ENCODE measurements at places on chromosomes 6 and 20.

DNA sequence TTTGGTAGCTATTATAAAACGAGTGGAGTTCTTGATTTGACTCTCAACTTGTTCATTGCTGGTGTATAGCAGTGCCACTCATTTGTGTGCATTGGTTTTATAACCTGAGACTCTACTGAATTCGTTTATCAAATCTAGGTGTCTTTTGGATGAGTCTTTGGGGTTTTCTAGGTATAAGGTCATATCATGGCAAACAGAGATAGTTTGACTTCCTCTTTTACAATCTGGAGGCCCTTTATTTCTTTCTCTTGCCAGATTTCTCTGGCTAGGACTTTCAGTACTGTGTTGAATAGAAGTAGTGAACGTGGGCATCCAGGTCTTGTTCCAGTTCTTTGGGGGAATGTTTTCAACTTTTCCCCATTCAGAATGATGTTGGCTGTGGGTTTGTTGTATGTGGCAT is 38.8 kb downstream of the SUMO4 start:
- DNase-seq = no peak

- no peak for DNase-seq
Observed at GRCh38 chr6:2807342-2808090, 34.1 kb downstream of the SERPINB1 start.

- DNase-seq = no peak
Observed at GRCh38 chr6:108441141-108441540, 119.6 kb upstream of the FOXO3 start.

- DNase-seq = no peak
Observed at GRCh38 chr20:1273366-1273765, 7.3 kb downstream of the SNPH start.

DNA sequence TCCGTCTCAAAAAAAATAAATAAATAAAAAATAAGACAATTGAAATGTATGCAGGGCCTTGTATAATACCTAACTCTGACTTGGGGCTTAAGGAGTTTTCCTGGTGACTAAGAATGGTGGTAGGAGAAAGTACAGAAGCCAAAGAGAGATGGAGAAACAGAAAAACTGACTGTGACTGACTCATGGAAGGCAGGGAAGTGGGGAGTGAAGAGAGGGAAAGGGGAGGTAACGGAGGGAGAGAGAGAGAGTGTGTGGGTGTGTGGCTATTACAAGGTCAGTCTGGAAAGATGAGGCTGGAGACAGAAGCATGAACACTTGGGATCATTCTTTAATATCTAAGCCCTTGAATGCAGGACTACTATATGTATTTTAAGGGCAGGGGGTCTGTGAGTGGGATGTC is 38.5 kb downstream of the SNRNP48 start:
- DNase-seq = no peak

DNA sequence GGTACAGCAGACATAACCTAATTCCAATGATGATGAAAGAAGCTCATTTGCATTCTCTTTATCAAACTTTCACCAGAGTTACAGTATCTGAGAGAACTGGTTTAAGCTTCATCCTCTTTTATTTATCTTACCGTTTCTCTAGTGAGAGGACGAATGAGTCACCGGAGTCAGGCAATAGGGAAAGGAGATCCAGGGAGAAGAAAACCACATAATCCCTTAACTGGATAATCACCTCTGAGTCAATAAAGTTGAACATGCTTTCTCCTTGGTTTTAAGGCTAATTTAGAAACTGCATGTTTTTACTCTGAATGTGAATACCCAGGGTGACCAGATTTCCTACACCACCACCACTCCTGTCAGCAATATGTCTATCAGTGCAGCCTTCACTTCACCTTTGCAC is 313.7 kb upstream of the TBX18 start:
- DNase-seq = no peak

- peak; percentile 66 for DNase-seq
Observed at GRCh38 chr20:58800134-58800871, 50.4 kb downstream of the GNAS-AS1 start.

GRCh38 chr6:7515363-7515762 is 26.1 kb upstream of the DSP start:
- DNase-seq = no peak

GRCh38 chr6:3509336-3509735 is 52.5 kb upstream of the SLC22A23 start:
- DNase-seq = no peak

- no peak for DNase-seq
Observed at GRCh38 chr6:135871878-135872277, 20.4 kb downstream of the PDE7B start.

GRCh38 chr6:7730001-7730783 is 4.3 kb downstream of the BMP6 start:
- DNase-seq = no peak

DNA sequence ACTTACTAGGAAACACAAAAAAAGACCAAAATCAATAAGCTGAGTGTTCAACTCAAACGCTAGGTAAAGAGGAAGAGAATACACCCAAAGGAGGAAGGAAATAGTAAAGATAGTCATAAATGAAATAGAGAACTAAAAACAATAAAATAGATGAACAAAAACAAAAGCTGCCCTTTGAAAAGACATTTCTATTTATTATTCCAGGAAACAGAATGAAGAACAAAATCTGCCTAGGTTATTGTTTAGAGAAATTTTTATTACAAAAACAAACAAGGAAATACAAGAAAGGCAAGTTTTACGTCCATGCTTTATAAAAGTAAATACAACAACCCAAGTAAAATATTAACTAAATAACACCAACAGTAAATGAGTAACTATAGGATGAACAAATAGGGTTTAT is 20.1 kb downstream of the HLA-DMB start:
- no peak for DNase-seq

- DNase-seq = no peak
Observed at GRCh38 chr20:18430172-18430826, 36.5 kb downstream of the DZANK1 start.

DNA sequence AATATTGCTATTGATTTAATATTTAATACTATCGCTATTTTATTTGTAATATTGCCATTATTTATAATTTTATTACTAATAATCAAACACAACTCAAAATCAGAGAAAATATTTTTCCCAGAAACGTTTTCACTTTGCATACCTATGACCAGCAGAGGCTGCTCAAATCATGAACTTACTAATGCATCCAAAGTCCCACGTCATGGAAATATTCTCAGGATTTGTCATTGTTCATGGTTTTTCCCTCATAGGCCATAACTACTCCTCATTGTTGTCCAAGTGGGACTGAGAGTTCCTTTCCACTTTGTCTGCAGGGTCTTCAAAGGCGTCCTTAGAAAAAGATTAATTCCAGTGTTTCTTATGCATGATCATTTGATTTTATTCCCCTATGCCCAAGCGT is 344.8 kb downstream of the THBS2 start:
- no peak for DNase-seq

DNA sequence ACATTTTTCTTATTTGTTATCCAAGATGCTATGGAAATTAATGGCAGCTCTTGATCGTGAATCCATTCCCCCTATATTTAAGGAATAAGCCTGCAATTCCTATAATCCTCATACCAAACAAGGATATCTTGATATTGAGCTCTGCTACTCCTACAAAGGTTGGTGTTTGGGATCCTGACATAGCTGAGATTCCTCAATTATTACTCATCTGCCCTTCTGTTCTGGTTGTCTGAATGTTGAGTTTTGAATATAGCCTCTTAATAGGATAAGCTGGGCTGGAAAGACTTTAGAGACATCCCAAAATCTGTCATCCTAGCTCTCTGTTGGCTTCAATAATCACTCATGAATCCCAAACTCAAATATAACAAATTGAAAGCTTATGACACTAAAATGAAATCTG is 49.9 kb downstream of the CLIC5 start:
- no peak for DNase-seq

GRCh38 chr6:157557559-157557958 is 176.6 kb downstream of the ZDHHC14 start:
- no peak for DNase-seq

DNA sequence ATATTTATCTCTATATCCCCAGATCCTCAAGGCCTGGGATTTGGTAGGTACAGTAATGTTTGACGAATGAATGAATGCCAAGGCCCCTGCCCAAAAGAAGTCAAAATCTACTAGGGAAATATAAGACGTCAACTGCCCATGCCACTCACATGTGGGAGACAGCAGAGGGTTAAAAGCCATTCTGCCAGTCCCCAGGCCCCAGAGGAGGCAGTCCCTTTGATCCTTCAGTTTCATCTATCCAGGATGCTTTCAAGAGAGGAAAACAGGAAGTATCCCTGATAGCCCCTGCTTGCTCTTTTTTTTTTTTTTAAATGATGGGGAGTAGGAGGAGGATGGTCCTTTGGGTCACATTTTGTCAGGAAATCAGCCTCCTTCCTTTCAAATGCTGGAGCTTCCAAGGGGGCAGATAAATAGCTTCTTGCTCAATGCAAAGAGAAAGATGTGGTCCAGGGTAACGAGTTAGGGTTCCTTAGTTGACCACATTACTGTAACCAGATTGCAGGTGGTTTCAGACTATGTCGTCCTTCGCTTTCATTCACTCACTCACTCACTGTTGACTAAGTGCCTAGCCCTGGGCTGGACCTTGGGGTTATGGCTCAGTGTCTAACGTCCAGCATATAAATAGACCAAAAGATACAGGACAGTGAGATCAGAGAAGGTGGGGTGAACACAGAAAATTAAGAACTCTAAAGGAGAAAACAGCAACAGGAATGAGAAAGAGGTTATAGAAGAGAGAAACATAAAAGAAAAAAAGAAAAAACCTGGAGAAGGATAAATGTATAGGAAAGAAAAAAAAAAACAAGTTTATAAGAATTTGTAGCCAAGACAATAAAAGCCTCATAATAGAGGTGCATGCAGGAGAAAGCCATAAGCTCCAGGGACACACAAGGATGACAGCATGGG is 64.6 kb upstream of the PIM1 start:
- DNase-seq = peak; percentile 62

GRCh38 chr20:20204256-20204655 is 151.9 kb downstream of the CFAP61 start:
- no peak for DNase-seq

GRCh38 chr6:1104988-1105670 is 206.8 kb upstream of the FOXQ1 start:
- peak; percentile 28 for DNase-seq

DNA sequence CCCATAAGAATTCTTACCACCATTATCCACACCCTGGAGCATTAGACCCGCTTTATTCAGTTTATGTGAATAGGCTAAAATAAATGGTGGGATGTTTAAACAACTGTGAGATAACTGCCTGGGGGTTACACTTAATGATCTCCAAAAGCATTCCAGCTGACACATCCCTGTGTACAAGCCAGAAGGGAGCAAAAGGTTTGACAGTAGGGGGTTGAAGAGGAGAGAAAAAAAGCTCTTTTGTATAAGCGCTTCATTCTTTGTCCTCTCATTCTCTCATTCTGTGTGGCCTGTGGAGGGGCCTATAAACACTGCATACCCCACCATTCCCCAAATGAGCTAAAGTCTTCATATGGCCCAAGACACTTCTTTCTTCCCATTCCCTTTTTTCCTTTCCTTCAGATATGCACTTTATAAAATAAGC is 30.8 kb upstream of the COL21A1 start:
- DNase-seq = peak; percentile 4

GRCh38 chr6:129785047-129785755 is 75.2 kb upstream of the ARHGAP18 start:
- DNase-seq = no peak

GRCh38 chr6:122783401-122783800 is 3.9 kb downstream of the FABP7 start:
- no peak for DNase-seq

DNA sequence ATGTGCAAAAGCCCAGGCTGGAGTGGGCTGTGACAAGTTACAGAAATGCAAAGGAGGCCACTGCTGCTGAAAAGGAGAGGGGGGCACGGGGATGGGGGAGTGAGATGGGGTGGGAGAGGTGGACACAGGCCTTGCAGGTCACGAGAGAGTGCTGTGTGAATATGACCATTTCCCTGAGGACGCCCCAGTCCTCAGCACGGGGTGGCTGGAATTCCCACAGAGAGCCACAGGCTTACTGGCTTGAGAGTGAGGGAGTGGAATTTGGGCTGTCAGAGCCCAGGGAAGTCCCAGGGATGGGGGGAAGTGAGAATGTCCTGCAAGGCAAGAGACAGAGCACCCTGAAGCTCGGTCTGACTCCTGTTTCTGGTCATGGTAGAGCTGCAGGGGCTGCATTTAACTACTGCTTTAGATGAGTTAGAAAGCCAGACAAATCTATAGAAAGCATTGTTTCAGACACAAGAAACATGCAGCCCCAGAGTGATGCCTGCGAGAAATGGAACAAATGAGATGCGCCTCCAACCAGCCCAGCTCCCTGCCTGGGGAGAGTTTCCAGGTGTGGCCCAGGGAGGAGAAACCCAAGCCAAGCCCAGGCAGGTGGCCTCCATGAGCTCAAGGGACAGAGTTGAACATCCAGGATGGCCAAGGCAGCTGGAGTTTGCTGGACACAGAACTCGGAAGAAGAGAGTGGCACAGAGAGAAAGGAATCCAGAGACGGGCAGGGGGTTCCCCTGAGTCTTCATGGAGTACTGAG is 30.5 kb downstream of the NPEPL1 start:
- DNase-seq = no peak

DNA sequence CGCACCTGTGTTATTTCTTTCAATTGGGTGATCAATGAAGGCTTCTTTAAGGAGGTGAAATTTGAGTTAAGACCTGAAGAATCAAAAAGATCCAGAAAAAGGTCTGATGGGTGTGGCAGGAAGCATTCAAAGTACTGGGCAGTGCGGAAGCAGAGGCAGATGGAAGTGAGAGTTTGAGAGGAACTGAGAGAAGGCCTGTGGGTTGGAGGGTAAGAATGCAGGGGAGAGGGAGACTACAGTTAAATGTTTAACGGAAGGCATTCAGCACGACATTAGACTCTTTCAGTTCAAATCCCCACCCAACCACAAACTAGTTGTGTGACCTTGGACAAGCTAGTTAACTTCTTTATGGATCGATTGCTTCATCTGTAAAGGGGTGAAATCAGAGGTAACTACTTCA is 50.5 kb upstream of the GCM1 start:
- DNase-seq = no peak

DNA sequence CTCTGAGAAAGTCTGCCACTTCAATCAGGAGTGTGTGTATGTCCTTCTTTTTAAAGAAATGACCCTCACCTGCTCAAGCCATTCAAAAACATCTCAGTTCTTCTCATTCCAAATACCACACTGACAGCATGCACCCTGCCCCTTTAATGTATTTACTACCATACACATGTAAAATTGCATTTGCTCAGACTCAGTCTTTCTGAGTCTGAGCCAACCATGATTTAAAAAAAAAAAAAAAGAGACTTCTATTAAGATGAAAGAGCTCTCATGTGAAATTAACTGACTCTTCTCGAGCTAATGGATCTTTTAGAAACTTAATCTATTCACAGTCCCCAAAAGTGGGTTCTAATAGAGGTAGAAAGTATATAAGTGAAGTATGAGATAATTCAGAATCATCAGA is 1.4 kb upstream of the FILIP1 start:
- no peak for DNase-seq

DNA sequence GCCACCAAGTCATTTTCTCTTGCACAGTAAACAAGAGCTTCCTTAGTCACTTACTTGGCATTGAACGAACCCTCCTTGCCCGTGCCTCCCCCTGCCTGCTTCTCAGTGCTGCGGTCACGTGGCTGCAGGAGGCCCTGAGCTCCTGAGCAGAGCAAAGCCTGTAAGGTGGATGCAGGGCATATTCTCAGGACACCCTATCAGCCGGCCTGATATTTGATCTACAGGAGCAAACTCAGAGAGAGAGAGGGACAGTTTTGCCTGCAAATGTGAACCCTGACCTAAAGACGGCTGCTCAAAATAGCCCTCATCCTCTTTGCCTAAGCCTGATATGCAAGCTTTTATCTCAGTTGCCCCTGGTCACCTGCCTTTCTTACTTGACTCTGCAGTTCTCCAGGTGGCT is 93.0 kb upstream of the POPDC3 start:
- DNase-seq = peak; percentile 36

Data from GM23338 (cell line).